ENCODE measurements at places on chromosomes 2 and 18. TPM values are rescaled to one million over a fixed set of nuclear protein-coding genes. Genes with fewer than 3 reads are reported as not detected.

Gene SP9
- not detected for total RNA-seq

Gene DLGAP1
- 18.5 TPM for total RNA-seq

Gene ABCA12
- total RNA-seq, result not detected

Gene EFR3B
- 21.2 TPM for total RNA-seq

Gene SCYGR4
- total RNA-seq, result not detected

Gene REG3A
- total RNA-seq, result not detected

Gene SCN7A
- 1.0 TPM for total RNA-seq

Gene ELOA2
- not detected for total RNA-seq

Gene DSG1
- not detected for total RNA-seq

Gene SPP2
- not detected for total RNA-seq

Gene LONRF2
- total RNA-seq, result 0.37 TPM

Gene SLC30A3
- 0.56 TPM for total RNA-seq

Gene ITGA4
- total RNA-seq, result 8.2 TPM

Gene ACTR2
- total RNA-seq, result 84.6 TPM

Gene CHRNG
- total RNA-seq, result not detected
